Left ventricle myocardium inferior (tissue), 1 donor: ENCODE measurements at places on chromosomes 5 and 9.

GRCh38 chr5:134794819-134795218 is 36.2 kb downstream of the DDX46 start:
- DNase-seq: no peak

DNA sequence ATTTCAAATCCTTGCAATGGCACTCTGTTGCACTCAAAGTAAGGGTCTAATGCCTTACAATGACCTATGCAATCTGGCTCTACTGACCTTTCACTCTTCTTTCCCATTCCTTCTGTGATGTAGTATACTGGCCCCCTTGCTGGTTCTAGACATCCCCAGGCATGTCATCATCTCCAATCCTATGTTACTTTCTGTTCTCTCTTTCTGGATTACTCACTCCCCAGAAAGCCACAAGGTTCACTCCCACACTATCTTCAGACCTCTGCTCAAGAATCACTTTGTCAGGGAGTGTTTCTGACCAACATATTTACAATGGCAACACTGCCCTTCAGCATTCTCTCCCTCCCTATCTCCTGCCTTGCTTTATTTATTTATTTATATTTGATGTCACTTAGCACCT is 802.2 kb upstream of the WWC1 start:
- DNase-seq: no peak

DNA sequence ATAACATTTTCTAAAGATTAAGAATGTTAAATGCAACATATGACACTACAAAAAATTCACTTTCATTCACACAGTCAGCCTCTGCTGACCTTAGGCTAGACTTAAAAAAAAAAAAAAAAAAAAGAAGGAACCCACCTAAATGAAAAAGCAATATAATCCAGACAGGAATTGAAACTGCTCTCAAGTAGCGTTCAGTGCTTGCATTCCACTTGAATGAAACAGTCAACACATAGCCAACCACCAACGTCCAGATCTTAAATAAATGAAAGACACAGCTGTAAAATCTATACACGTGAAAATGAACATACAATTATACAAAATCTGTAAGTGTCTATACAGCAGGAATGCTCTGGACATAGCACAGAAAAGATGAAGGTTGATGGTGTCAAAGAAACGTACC is 11.4 kb downstream of the TMEM245 start:
- DNase-seq: no peak

GRCh38 chr5:135349451-135349850 is 49.6 kb downstream of the MACROH2A1 start:
- DNase-seq: no peak

DNA sequence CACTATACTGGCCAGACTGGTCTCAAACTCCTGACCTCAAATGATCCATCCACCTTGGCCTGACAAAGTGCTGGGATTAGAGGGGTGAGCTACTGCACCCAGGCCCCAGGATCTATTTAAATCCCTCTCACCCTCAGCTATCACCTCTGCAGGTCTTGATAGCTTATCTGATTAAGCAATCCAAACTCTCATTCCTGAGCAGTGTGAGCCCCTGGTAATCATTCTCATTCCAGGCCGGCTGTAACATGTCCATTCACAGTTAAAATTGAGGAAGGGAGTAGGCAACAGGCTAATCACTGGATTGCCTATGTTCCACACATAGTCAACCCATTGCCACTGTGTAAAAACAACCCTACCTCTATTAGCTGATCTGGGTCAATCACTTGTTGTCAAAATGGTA is 111.1 kb downstream of the AGTPBP1 start:
- DNase-seq: no peak

GRCh38 chr5:67146574-67146973 is 50.0 kb downstream of the CD180 start:
- DNase-seq: no peak

DNA sequence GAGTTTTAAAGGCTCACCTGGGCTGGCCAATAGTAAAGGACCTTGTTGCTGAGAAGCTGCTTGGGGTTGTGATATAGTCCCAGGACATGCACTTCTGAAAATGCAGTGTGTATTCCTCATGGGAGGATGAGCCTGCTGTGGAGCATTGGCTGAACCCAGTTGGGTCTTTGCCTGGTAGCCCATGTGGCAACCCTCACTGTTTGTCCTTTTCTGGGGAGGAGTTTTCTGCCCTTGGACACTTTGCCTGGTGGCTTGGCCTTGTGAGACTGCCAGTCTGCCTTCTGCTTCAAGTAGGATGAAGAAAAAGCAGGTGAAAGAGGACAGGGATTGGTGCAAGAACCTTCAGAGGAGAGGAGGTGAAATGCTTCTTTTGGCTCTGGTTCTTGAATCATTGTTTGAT is 4.0 kb downstream of the TENT4A start:
- no peak for DNase-seq

DNA sequence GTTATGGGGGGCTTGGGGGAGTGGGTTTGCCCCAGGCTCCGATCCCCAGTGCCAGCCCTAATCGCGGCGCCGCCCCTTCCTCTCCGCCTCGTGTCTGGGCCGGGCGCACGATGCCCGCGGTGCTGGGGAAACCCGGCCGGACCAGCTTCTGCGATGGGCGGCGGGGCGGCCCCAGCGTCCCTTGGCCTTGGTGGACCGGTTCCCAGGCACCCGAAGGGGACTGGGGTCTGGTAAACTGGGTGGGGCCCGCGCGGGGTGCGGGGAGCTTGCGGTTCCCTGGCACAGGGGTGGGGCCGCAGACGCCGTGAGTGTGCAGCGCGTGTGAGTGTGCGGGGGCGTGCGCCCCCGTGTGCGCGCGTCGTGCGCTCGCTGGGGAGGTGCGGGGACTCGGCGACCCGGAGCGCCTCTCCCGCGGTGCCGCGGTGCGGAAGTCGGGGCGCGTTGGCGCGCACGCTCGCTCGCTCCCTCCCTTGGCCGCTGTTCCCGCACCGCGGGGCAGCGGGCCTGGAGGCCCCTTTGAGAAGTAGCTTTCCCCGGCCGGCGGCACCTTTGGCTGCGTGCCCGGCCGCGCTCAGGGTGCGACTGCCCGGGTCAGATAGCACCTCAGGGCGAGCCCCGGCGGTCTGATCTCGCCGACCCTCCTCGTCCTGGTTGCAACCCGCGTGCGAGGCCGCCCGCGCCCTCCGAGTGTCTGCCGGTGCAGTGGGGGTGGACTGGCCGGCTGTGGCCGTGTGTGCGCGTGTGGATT is 568 bp downstream of the MACIR start:
- peak; percentile 57 for DNase-seq

GRCh38 chr9:90088434-90088833 is 483.6 kb downstream of the GADD45G start:
- no peak for DNase-seq

DNA sequence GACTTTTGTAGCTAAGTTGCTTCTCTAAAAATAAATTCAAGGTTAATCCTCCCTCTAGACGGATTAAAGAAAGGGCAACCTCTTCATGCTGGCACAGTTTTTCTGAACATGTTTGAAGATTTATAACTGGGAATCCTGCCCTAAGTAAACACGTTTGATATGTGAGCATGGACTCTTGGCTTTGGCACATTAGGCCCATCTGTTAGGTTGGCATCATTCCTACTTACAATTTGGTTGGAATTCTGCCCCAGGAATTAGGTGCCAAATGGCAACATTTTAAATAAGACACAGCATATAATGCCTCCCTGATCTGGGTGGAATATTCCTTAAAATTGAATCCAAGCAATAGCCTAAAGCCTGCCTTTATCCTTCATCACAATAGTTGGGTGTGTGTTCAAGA is 372.3 kb upstream of the CDH18 start:
- DNase-seq: no peak

DNA sequence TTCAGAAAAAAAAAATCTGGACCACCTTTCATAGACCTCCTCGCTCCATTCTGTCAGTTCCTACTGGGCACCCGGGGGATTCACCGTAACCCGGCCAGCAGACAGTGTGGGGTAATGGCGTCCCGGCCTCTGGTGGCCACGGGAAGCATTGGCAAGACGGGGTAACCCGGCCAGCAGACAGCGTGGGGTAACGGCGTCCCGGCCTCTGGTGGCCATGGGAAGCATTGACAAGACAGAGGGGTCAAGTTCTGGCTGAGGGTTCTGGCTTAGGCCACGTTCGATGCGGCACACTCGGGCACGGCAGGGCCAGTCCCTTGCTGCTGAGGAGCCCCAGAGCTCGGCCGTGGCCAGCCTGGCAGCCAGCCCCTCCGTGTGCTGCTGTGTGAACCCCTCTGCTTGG is 116.2 kb upstream of the RAPGEF1 start:
- no peak for DNase-seq

- no peak for DNase-seq
Observed at GRCh38 chr5:128522336-128522735, 15.7 kb downstream of the FBN2 start.

DNA sequence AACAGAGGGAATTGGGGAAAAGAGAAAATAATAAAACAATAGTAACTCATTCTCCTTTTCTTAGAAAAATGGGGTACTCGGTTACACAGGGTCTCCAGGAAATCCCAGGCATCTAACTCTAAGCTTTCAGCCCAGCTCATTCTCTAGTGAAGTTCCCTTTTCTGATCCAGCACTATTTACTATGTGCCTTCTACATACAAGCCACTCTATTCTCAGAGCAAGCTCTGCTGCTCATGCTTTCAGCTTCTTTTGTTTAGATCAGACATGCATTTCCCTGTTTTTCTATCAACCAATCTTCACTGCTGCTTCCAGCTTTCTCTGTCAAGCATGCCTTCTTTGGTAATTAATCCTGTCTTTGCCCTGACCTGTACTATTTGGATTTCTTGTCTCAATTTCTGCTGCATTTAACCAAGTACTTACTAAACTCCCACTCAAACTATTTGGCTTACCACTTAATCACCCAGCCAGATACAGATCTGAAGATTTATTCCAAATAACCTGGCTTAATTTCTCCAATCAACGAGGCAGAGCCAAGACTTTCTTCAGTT is 25.3 kb downstream of the OSMR start:
- DNase-seq: no peak

GRCh38 chr5:1834721-1835429 is 33.7 kb downstream of the NDUFS6 start:
- DNase-seq: no peak

- DNase-seq: no peak
Observed at GRCh38 chr5:65305913-65306312, 175.8 kb downstream of the ADAMTS6 start.

GRCh38 chr5:140251527-140251973 is 51.4 kb downstream of the PFDN1 start:
- no peak for DNase-seq

GRCh38 chr5:8870349-8870958 is 675.4 kb downstream of the SEMA5A start:
- DNase-seq: no peak

DNA sequence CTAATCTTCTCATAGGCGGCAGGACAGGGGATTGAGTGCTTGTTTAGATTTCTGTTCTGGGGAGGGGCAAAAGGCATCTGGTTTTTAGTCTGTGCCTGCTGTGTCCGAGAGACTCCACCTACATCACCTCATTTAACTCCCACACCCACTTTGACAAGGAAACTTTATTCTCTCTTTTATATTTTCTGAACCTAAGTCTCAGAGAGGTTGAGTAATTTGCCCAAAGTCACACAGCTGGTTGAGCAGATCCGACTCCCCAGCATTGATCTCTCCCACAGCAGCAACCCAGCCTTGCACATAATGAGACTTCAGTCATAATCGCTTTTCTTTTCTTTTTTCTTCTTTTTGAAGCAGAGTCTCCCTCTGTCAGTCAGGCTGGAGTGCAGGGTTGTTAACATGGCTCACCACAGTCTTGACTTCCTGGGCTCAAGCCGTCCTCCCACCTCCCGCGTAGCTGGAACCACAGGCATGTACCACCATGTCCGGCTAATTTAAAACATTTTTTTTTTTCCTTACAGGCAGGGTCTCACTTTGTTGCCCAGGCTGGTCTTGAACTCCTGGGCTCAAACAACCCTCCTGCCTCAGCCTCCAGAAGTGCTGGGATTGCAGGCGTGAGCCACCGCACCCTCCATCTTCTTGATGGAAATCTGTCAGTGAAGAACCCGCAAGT is 36.5 kb upstream of the ANKRD33B start:
- no peak for DNase-seq

DNA sequence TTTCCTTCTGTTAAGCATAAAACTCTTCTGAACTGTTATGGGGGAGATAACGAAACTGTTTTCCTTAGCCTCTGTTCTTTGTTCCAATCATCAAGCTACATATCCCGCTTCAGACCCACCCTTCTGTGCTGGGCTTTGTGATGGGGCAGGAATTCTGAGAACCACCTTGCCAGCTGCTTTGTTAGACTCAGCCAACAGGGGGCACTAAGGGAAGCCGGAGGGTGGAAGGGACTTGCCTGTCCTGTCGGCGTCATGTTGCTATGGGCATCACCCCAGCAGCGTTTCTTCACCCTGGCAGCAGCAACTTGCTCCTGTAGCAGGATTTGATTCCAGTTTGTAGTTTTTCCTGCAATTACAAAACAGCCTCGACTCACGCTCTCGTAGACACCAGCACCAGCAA is 169.1 kb downstream of the CAAP1 start:
- DNase-seq: no peak

GRCh38 chr5:87300176-87300575 is 32.5 kb downstream of the RASA1 start:
- DNase-seq: no peak

DNA sequence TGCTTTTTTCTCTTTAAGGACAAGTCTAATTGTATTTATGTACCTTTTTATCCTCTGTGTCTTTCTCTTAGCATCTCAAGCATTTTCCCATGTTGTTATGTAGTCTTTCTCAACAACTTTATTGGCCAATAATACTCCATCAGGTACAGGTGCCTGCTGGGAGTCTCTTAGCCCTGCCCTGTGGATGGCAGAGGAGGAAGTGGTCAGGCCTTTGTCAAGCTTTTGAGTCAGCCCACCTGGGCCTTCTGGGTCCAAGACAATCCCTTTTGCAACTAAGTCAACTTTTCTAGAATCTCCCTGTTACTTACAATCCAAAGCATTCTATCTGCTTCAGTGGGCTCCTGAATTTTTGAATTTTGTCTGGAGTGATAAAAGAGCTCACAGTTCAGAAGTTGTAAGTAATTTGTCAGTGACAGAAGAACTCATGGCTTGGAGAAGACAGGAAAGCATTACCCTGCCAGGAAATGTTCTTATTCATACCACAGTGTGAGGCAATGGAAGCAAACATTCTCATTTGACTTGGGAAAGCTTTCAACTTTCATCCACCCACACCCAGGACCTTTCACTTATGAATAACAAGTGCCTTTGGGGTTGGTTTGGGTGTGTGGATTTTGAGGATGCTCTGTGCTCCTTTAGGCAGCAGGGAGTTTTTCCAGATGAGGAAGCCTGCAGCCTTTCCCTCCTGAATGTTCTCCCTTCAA is 200.0 kb upstream of the S1PR3 start:
- no peak for DNase-seq

- no peak for DNase-seq
Observed at GRCh38 chr5:59840200-59840601, 53.3 kb downstream of the PDE4D start.

DNA sequence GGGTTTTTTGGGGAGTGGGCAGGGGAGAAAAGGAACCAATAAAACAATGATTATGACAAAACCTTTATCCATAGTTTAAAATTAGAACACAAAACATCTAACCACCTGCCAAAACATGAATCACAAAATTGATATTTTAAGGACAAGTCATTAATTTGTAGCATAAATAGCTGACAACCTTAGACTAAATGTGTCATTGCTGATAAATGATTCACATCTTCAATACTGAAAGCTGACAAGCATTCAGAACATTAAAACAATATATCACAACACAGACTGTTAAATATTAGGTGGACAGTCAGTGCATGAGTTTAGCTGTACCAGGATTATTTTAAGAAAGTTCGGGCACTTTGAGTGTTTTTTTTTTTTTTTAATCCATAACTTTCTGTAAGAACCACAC is 71.5 kb downstream of the NR3C1 start:
- no peak for DNase-seq
